Inflammatory macrophage treated with lipopolysaccharide for 4 hours (primary cell): ENCODE measurements at places on chromosomes 7 and 10.

- no peak for DNase-seq
These were observed 143.8 kb downstream of the AVL9 start for GRCh38 chr7:32639122-32639521.

- peak; percentile 30 for DNase-seq
These were observed 99.8 kb downstream of the SND1 start for GRCh38 chr7:127751490-127752448.

DNA sequence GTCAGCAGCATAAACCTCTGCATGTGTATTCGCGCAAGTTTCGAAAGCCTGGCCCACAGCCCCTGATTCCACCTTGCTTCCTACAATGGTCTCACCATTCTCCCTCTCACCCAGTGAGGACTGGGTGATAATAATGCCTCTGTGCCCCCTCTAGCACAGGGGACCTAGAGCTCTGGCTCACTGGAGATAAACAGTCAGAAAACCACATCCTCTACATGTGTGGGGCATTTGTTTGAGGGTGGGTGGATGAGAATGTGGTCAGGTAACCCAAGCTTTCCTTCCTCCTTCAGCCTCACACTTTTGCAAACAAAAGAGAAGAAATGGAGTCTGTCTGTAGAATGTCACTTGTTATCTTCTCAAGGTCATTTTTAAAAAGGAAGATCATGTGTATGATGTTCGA is 373.5 kb downstream of the KCNMA1 start:
- DNase-seq: no peak

GRCh38 chr7:132942701-132943100 is 139.2 kb downstream of the CHCHD3 start:
- DNase-seq: no peak

DNA sequence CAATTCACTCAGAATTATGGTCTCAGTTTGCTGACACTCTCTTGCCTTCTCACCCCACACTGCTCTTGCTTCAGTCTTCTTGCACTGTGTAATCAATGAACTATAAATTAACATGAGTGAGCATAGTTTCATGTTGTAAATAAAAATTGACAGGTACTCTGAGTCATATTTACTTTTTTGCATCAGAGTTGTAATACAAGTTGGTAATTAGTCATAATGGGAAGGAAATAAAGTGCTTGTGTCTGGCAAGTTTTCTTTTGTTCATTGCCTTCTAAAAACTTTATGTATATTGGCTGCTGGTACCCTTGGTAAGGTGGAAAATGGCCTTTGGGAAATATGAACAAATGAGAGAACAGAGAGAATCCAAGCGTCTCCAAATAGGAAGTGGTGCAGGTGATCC is 169.3 kb upstream of the MAGI2 start:
- DNase-seq: no peak
